GM12878 (cell line): ENCODE measurements at places on chromosomes 6 and 20. TPM values are rescaled to one million over a fixed set of nuclear protein-coding genes. Genes with fewer than 3 reads are reported as not detected.

The COL11A2 gene
- polyA plus RNA-seq, result 0.03 and 0.19 TPM in 2 replicates

The HEY2 gene
- polyA plus RNA-seq, result 0.32 and 0.38 TPM in 2 replicates

The GSTA3 gene
- not detected in 2 replicates for polyA plus RNA-seq

The OXT gene
- not detected in 2 replicates for polyA plus RNA-seq

The FHL5 gene
- polyA plus RNA-seq, result not detected in 2 replicates

The BPIFB4 gene
- polyA plus RNA-seq, result 0.12 TPM in 1 of 2 replicates, not detected in the other

The CRIP3 gene
- 1.5 and 2.1 TPM in 2 replicates for polyA plus RNA-seq

GRCh38 chr6:127115746-127116145 is 2.7 kb upstream of the RSPO3 start:
- no peaks in the 10 kb centered on the region for H3K36me3 ChIP-seq
- H3K27ac ChIP-seq, result no peak overlapping the region
- H3K27me3 ChIP-seq, result peaks cover 21% of the 10 kb centered on the region

DNA sequence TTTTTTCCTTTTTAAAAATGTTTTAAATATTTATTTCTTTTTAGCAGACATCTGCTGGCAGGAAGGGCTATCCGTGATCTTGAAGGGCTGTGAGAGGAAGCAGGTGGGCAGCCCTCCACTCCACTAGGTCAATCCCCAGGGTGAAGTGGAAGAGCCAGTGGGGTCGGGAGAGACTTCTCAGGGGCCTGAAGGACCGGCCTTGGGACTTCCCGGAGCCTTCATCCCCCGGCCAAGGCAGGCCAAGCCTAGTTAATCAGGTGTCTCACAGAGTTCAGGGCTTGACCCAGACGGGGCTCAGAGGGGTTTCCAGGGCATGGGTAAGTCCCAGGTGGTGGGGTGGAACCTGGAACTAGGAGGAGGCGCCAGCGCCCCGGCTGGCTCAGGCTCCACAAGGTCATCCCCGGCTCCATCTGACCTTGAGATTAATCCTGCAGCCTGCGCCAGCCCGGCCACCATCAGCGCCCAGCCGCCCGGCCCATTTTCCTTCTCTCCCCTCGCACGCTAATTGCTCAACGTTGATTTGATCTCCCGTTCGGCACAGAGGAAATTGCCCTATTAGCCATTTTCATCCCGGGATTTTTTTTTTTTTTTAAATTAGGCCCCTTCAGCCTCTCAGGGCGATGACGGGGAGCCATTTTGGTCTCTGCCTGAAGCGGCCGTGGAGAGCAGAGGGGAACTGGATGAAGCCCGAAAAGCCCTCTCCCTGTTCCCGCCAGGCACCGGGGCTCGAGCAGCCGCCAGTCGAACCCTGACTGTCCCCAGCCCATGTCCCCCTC is 44.4 kb downstream of the MDFI start:
- H3K27ac ChIP-seq, result no peak overlapping the region
- H3K4me3 ChIP-seq, result no peak overlapping the region
- DNase-seq, result no peak
- H3K27me3 ChIP-seq, result no peaks in the 10 kb centered on the region
- no peaks in the 10 kb centered on the region for H3K4me1 ChIP-seq

- H3K27me3 ChIP-seq, result no peaks in the 10 kb centered on the region
- H3K4me3 ChIP-seq, result no peak overlapping the region
- no peak overlapping the region for H3K27ac ChIP-seq
- no peak for DNase-seq
- H3K4me1 ChIP-seq, result peaks cover 46% of the 10 kb centered on the region
These were observed 17.5 kb downstream of the ACSS1 start for GRCh38 chr20:25040438-25040831.

- H3K36me3 ChIP-seq, result no peaks in the 10 kb centered on the region
- no peaks in the 10 kb centered on the region for H3K27me3 ChIP-seq
- H3K4me3 ChIP-seq, result no peak overlapping the region
- DNase-seq, result no peak
These were observed 578.7 kb downstream of the MAFB start for GRCh38 chr20:40110311-40110831.

- no peak overlapping the region for H3K4me3 ChIP-seq
- no peak overlapping the region for H3K27ac ChIP-seq
- no peaks in the 10 kb centered on the region for H3K36me3 ChIP-seq
- DNase-seq, result no peak
- H3K4me1 ChIP-seq, result no peaks in the 10 kb centered on the region
- H3K27me3 ChIP-seq, result no peaks in the 10 kb centered on the region
These were observed 24.9 kb downstream of the CITED2 start for GRCh38 chr6:139349464-139350020.

GRCh38 chr20:49452011-49452482 is 30.4 kb downstream of the KCNB1 start:
- no peaks in the 10 kb centered on the region for H3K36me3 ChIP-seq
- no peaks in the 10 kb centered on the region for H3K4me1 ChIP-seq
- H3K4me3 ChIP-seq, result no peak overlapping the region
- H3K27me3 ChIP-seq, result peaks cover 2% of the 10 kb centered on the region; the same call in 1 of the 2 replicates
- DNase-seq, result no peak
- no peak overlapping the region for H3K27ac ChIP-seq

DNA sequence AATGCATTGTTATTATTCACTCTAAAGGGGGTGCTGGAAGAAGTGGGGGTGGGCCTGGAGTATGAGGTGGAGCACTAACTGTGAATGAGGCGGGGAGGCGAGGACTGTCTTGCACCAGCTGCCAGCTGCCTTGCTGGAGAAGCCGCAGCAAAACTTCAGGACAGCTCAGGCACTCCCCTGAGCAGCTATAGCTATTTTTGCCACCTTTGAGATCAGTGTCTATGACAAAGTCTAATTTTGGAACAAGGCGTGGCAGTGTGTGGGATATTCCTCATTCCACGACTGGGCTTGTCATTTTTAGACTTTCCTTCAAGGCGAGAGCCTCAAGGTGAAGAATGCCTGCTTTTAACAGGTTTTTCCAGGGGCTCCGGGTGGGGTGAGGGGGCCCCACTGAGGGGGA is 143.8 kb downstream of the DOK5 start:
- no peak overlapping the region for H3K27ac ChIP-seq
- H3K27me3 ChIP-seq, result no peaks in the 10 kb centered on the region
- H3K4me3 ChIP-seq, result no peak overlapping the region
- H3K4me1 ChIP-seq, result no peaks in the 10 kb centered on the region
- no peak for DNase-seq
- H3K36me3 ChIP-seq, result no peaks in the 10 kb centered on the region

DNA sequence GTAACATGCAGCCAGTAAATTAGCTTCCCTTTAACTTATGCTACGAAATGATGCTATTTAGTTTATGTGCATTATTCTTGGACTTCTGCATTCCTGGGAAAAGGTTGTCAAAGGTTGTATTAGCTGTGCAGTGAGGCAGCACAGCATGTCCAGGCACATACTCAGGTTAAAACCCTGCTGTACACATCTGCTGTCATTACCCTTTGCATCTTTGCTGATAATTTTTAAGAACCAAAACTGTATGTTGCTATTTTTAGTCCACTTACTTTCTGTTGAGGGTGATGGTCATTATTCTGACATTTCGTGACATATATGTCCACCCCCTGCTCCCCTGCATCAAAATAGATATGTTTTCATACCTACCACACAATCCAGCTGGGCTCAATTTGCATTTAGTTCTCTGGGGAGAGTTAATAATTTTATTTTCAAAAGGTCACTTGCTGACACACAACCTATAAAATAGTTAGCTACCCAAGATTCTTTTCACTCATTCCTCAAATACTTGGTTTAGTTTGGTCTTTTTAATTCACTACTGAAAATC is 142.5 kb upstream of the SPACA1 start:
- peak overlapping the region; percentile 83 for H3K27ac ChIP-seq
- no peaks in the 10 kb centered on the region for H3K36me3 ChIP-seq
- peak overlapping the region; percentile 19; the same call in 1 of the 2 replicates for H3K4me3 ChIP-seq
- peak; percentile 87 for DNase-seq
- H3K4me1 ChIP-seq, result peaks cover 55% of the 10 kb centered on the region
- H3K27me3 ChIP-seq, result no peaks in the 10 kb centered on the region

DNA sequence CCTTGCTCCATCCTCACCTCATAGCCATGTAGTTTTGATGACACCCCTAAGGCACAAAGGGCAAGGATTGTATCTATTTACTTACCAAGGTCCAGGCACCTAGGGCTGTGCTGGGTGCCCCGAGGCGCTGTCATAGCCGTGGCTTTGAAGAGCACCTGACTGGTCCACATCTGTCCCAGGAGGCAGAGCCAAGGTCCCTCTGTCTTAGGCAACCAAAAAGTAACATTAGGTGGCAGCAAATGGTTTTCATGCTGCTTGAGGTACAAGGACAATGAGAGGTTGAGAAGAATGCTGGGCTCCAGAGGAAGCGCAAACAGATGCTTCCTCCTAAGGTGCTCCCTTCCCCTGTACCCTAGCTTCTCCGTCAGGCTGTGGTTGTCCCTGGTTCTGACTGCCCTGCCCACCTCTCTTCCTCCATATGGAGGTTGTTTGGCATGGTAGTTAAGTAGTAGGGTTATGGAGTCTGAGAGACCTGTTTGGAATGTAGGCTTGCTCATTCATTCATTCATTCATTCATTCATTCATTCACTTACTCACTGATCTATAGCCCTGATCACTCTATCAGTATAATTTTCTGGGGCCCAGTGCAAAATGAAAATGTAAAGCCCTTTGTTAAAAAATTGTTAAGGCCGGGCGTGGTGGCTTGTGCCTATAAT is 3.0 kb upstream of the UQCC2 start:
- H3K4me3 ChIP-seq, result no peak overlapping the region
- H3K27ac ChIP-seq, result no peak overlapping the region
- peaks cover 21% of the 10 kb centered on the region for H3K4me1 ChIP-seq
- H3K27me3 ChIP-seq, result no peaks in the 10 kb centered on the region

DNA sequence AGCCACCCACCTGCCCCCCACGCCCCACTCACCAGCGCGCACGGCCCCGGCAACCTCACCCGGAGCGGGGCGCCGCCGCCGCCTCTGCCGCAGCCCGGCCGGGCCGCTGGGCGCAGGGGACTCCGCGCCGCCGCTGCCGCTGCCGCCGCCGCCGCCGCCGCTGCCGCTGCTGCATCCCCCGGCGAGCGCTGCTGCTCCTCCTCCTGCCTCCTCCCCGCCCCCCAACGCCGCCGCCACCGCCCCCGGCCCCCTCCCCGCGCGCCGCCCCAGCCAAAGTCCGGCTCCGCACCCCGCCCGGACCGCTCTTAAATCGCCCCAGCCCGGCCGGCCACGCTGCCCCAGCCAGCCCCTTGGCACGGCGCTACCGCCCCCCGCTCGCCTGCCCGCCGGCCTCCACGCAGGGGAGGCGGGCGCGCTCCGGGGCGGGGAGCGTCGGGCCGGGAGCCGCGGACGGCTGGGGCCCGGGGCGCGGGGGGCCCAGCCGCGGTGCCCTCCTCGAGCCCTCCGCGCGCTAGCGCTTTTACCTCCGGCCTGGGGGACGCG is at the start of gene SULF2:
Gene SULF2 (minus strand): TSS at position 171 of the 543 bp plus-strand sequence. CDS start 28,118 bp downstream, outside the sequence.
- peak within 1 kb of the TSS; percentile 8; the same call in 1 of the 2 replicates for H3K4me3 ChIP-seq
- peaks cover 20% of the 10 kb centered on the region for H3K27me3 ChIP-seq
- H3K4me1 ChIP-seq, result 0 out of 2 replicates have a peak, but pooled peaks cover 2% of the 10 kb centered on the region
- H3K36me3 ChIP-seq, result no peaks in the 10 kb centered on the region
- no peak for DNase-seq

GRCh38 chr20:61561111-61561830 is 309.2 kb downstream of the CDH4 start:
- no peak overlapping the region for H3K27ac ChIP-seq
- DNase-seq, result no peak
- no peaks in the 10 kb centered on the region for H3K4me1 ChIP-seq
- no peak overlapping the region for H3K4me3 ChIP-seq
- H3K27me3 ChIP-seq, result no peaks in the 10 kb centered on the region
- no peaks in the 10 kb centered on the region for H3K36me3 ChIP-seq

GRCh38 chr6:136784910-136785746 is 7.1 kb downstream of the MAP3K5 start:
- H3K4me3 ChIP-seq, result peak overlapping the region; percentile 76
- H3K27me3 ChIP-seq, result no peaks in the 10 kb centered on the region
- no peak for DNase-seq
- peak overlapping the region; percentile 92 for H3K27ac ChIP-seq

- no peak overlapping the region for H3K27ac ChIP-seq
- H3K36me3 ChIP-seq, result no peaks in the 10 kb centered on the region
- no peaks in the 10 kb centered on the region for H3K4me1 ChIP-seq
These were observed 262.4 kb upstream of the MARCKS start for GRCh38 chr6:113594726-113595125.

- no peaks in the 10 kb centered on the region for H3K4me1 ChIP-seq
- no peak overlapping the region for H3K27ac ChIP-seq
- H3K36me3 ChIP-seq, result no peaks in the 10 kb centered on the region
- H3K4me3 ChIP-seq, result no peak overlapping the region
- no peak for DNase-seq
- no peaks in the 10 kb centered on the region for H3K27me3 ChIP-seq
These were observed 50.7 kb upstream of the TOX2 start for GRCh38 chr20:43863821-43864544.
